NCI-H1105 (cell line): ENCODE measurements at places on chromosomes 1 and 21.

GRCh38 chr1:119472080-119472818 lies 34.8 kb upstream of the HSD3B1 start:
- DNase-seq = no peak

DNA sequence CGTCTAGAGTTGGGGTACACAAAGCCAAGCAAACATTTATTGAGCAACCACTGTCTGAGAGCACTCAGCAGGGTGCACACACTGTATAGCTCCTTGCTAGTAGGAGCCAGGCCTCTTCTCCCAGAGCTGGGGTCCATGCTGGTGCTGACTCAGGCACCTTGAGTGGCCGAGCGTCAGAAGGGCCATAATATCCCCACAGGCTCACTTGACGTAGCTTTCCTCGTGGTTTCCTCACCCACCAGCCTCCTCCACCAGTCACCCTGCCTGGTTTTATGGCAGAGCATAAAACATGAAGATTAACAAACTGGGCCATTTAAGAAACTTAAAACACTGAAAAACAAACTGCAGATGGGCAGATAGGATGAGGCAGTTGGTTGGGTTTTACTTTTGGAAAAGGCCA lies 361.5 kb downstream of the HHAT start:
- no peak for DNase-seq

GRCh38 chr1:235657747-235658526 lies 8.4 kb upstream of the GNG4 start:
- DNase-seq = no peak

DNA sequence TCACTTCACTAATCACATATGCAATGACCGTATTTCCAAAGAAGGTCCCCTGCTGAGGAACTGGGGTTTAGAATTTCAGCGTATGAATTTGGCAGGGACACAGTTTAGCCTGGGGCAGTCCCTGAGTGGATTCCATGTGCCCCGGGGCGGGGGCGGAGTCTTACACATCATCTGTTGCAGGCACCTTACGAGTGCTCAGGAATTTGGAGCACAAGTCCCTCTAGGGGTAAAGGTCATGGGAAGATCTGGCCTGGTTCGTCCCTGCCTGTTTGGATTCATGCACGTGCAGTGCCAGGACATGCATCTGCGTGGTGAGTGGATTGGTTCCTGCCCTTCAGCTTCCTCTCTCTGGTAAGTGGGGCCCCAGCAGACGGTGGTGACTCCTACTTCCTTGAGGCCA lies 208.3 kb upstream of the C1orf174 start:
- DNase-seq = no peak

GRCh38 chr1:181482521-181483284 lies 614 bp upstream of the CACNA1E start:
- DNase-seq = no peak

DNA sequence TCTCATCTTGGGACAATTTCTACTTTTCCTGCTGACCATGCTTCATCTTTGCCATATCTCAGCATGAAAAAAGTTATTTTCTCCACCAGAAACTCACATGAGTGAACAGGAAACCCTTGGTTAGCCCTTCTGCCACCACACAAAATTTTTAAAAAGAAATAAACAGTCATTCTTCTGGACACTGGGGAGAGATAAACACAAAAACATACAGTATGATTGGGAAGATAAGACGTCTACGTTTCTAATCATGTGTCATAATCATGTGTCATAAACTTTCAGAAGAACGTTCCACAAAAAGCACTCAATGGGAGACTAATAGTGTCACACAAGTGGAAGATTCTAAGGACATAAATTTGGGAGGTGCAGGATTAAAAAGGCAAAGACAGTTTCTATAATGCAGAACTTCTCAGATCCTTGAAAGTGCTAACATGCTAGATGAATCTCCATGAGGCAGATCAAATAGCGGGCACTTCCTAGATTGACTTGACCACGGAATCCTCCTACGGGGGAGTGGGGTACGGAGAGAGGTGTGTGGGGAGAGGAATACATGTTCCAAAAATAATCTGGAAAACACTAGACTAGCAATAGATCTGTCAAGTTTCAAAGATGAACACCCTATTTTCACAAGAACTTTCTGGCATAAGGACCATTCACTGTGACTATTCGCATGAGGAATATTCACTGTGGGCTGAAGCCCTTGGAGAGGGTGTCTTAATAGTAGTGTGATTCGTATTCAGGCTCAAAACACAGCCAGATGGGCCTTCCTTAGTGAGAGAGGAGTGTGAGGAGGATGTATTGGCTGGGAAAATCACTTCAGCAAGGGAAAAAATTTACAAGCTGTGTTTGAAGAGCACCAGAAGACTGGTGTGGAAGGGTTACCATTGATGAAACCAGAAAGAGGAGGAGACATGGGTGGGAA lies 206.7 kb downstream of the SETD4 start:
- no peak for DNase-seq

DNA sequence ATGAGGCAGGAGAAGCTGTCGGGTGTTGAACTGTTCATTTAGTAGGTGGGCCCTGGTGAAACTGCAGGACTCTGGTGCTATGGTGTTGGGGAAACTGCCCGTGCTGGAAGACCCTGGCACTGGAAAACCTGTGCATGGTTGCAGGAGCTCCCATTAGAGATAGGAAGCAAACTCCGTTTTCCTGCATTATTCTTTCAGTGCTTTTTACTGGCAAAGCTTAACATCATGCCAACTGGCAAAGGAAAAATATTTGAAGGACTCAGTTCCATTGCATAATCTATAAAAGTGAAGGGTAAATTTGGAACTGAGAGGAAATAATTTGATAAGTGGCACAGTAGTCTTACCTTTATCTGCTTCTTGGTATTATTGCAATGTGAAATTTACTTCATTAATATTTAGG lies 31.7 kb upstream of the MPC2 start:
- DNase-seq = no peak

DNA sequence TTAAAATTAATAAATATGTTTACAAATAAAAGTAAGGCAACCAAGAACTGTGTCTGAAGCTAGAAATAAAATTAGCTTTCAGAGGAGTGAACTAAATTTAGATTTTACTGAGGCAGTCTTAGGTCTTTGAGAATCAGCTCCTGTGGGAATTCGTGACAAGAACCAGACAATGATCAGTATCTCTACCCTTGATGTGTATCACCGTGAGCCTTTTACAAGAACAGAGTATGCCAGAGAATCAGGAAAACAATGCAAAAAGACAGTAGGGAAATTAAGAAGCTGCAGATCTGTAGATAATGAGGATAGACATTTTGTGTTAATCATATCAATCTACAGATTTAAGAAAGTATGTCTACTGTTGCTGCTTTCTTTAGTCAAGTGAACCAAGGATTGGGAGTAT lies 351.0 kb downstream of the COL11A1 start:
- no peak for DNase-seq

DNA sequence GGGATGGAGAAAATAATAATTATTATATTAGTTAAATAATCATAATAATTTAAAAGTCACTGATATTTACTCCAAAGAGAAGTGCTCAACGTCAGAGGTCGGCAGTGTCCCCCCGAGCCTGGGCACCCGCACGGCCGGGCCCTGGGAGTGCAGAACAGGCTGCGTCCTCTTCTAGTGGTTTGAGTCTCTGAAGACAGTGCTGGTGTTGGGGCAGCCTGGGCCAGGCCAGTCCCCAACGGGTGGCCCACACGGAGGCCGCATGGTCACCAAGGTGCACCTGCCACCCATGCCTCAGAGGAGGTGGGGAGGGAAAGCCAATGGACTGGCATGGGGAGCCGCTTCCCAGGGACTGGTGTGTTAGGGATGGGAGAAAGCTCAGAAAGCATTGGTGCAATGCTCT lies 27.3 kb downstream of the WNT9A start:
- no peak for DNase-seq

- no peak for DNase-seq
Observed at GRCh38 chr1:159008744-159009188, 941 bp upstream of the IFI16 start.

DNA sequence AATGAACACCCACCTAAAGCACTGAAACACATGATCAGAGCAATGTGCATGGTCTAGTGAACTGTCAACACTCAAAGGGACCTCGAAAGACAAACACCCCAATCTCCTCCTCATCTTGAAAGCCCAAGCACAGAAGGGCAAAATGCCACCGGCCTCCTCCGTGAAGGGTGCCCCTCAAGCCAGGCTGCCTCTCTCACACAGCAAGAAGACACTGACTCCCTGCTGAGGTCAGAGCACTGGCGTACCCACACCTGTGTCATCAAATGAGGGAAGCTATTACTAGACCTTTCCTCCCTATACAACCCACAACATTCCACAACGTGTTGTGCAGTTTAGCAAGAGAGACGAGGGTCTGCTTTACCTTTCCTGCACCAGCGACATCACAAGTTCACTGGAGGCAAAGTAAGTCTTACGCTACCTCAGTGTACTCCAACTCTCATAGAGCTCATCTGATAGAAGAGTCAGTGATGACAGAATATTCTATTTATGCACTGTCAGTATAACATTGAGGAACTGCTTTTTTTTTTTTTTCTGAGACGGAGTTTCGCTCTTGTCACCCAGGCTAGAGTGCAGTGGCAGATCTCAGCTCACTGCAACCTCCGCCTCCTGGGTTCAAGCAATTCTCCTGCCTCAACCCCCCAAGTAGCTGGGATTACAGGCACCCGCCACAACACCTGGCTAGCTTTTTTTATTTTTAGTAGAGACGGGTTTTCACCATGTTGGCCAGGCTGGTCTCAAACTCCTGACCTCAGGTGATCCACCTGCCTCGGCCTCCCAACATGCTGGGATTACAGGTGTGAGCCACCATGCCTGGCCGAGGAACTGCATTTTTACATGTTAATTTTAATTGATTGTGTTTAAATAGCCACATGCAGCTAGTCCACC lies 3.3 kb downstream of the SH3BP5L start:
- no peak for DNase-seq

DNA sequence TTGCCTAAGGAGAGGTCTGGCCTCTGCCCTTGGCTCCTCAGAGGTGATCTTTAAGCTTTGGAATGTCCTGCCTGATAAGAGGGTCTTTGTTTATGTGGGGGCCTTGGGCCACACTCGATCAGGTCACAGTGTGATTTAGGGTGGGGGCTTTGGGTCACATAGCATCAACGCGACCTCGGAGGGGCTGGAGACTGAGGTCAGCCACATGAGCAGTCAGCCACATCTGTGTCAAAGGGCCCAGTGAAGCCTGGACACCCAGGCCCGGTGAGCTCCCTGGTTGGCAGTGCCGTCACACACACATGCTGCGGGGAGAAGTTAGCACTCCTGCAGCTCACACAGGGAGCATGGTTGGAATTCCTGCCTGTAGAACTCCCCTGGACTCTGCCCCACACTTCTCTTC lies 345.0 kb downstream of the NPHP4 start:
- no peak for DNase-seq

DNA sequence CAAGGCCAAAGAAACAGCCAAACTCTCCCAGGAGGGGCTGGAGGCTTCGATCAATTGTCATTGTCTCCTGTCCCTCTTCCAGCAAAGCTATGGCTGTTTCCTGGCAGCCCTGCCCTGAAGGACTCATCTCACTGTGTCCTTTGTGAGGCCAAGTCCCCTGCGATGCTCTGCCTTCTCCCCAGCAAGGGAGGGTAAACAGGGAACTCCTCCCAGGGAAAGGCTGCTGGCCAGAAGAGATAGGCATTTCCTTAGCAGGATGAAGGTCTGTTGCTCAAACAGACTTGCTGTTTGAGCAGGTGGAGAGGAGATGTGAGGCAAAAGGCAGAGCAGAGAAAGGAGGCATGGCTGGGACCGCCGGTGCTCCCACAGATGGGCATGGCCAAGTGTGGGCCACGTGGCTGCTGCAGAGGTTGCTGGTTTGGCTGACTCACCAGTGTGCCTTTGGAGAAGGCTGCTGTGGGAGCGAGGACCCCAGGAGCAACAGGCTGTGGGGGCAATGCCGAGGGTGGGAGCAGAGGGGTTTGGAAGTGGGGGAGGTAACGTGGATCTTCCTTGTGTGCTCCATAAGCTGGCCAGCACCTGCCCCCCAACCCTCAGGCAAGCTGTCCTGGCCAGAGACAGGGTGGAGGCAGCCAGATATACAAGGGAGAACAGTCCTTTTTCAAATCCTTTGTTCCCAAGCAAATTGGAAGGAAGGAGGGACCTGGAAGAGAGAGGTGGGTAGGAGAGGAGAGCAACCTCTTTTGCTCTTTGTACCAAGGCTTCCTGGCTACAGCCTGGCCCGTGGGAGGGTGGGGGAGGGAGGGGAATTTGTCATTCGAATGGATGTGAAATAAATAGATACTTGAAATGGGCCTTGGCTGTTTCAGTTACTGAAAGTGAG lies 449.8 kb downstream of the SIPA1L2 start:
- no peak for DNase-seq

DNA sequence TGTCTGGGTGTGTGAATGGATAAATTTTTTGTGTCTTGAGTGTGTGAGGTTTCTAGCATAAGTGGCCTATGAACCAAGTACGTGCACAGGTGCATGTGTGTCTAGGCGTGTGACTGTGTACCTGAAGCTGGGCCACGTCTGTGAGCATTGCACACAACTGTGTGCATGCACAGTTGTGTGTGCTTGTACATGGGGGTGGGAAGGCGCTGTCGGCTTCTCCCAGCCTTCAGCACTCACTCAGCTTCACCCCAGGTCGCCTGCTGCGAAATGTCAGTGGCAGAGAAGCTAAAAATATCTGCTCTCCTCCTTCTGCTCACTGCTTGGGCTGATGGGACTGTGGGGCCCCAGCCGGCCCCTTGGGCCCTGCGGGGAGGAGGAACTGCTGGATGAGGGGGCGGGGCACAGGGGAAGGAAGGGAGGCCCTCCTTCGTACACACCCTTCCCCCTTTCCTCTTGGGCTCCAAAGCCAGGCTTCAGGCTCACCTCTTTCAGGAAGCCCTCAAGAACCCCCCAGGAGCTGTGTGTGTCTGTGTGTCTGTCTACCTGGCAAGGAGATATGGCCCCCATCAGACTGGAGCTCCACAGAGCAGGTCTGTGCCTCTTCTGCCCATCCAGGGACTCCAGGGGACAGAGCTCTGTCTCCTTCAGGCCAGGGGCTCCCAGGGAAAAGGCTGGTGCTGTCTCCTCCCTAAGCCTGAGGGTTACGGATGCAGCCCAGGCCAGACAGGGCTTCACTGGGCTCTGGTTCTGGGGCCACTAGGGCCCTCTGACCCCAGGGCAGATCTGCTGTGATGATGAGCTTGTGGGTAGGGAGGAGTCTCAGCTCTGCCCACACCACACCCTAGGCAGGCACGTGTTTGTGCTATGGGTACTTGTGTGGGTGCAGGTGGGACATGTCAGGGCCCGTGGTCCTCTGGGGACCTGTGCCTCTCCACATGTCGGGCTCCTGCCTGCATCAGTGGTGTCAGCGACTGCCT lies 35.6 kb upstream of the WASF2 start:
- DNase-seq = no peak
